ENCODE measurements at places on chromosomes 2 and 18.

DNA sequence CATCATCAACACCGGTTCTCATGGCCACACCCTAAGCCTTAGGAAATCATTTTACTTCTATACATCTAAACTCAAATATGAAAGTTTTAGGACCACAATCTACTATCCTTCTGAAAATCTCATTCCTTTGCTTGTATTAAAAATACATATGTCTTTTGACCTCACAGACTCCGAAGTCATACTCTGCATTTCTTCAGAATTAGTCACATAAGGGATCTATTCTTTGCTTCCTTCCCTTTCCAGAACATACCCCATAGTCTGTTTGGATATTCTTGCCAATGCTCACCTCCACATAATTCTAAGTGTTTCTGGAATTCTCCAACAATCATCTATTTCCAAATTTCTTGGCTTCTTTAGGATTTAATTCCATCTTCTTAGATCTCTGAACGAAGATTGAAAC is 14.2 kb upstream of the DSG1 start:
- no peak for DNase-seq

DNA sequence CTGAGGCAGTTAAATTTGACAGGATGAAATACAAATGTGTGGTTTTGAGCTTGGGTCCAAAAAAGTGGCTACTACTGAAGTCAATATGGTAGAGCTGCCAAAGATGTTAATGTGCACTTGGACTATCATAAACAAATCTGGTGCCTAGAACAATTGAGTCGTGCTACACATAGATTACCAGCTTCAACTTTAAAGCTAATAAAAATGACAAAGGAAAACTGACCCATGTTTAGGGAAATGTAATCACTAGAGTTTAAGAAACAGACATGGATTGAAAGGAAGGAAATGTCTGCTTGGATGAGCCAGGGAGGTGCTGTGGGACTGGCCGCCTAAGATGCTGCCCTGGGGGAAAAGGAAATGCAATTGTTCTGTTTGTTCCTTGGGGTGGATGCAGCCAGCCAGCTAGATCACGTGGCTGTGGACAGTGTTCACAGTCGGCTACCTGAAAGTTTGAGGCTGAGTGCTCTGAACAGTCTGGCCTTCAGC is 36.6 kb downstream of the CYB5A start:
- DNase-seq, result no peak

DNA sequence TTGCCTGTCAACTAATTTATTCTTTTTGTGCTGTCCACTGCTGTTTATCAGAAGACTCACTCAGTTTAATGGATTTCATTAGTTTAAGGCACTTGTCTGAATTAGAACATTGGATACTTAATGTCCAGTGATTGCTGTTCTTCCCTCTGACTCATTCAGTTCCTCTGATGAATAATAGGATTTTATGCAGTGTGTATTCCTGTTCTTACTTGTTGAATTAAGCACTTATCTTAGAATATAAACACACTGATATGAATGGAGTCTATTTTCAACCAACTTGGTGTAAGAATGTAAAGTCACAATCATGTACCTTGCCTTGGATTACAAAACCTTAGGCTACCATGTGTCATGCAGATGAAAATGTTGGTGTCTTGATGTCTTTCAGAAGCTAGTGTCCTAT is 87.0 kb upstream of the PROKR1 start:
- DNase-seq, result no peak

GRCh38 chr2:54597153-54597848 is 126.2 kb upstream of the EML6 start:
- no peak for DNase-seq

DNA sequence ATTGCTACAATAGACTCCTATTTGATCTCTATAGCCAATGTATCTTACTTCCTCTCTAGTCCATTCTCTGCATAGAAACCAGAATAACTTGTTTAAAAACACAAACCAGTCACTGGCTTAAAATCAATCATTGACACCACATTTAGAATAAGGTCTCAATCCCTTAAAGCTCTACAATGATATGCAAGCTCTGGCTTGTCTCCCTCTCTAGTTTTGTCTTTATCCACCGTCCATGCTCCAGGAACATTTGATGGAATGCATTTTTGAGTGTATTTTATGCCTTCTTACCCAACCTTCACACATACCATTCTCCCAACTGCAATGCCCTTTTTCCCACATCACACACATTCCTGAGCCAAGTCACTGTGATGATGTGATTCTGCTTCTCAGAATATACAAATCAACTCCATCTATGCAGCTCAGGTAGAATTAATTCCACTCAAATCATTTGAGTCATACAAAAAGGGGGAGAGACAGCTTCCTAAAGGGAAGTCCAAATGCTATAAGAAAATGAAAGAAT is 1107.2 kb downstream of the DPP10 start:
- DNase-seq, result no peak
